ENCODE measurements at places on chromosomes 16 and 17. TPM values are rescaled to one million over a fixed set of nuclear protein-coding genes. Genes with fewer than 3 reads are reported as not detected.

Gene OR4D2
- not detected for total RNA-seq

Gene APRT
- total RNA-seq = 60.5 TPM

Gene TMEM219
- total RNA-seq = 86.6 TPM

Gene TLCD2
- total RNA-seq = 2.3 TPM

Gene TMEM208
- 37.6 TPM for total RNA-seq

Gene C16orf74
- 26.5 TPM for total RNA-seq

Gene AGRP
- total RNA-seq = not detected

Gene KRTAP4-5
- total RNA-seq = not detected

Gene ESRP2
- 0.12 TPM for total RNA-seq

Gene CD79B
- total RNA-seq = 0.12 TPM

Gene SLFN14
- total RNA-seq = not detected

Gene SLFN12
- total RNA-seq = 20.3 TPM

Gene EFNB3
- total RNA-seq = 0.12 TPM

Gene TMC8
- total RNA-seq = not detected

Gene EPOP
- total RNA-seq = 0.55 TPM

Gene NME1
- 233 TPM for total RNA-seq

Data from uterine smooth muscle cell (primary cell).